ENCODE measurements at places on chromosomes 16 and 17.

DNA sequence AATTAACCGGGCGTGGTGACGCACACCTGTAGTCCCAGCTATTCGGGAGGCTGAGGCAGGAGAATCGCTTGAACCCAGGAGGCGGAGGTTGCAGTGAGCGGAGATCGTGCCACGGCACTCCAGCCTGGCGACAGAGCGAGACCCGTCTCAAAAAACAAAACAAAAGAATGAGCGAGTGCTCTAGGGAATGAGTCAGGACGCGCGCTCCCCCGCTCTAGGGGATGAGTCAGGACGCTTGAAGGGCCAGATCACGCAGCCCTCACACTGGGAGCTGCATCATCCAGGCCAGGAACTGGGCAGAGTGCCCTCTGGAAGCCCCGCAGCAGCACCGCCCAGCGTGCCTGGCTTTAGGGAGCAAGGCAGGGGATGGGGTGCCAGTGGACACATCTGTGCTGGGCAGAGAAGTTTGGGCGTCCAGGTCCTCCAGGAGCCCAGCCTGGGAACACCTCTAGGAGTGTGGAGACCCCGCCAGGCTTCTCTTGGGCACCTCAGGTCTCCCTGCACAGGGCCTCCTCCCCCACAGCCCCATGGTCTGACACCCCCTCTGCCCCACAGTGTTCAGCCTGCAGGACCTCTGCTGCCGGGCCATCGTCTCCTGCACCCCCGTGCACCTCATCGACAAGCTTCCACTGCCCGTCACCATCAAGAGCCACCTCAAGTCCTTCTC lies 3.9 kb upstream of the WFIKKN1 start:
- DNase-seq: no peak

DNA sequence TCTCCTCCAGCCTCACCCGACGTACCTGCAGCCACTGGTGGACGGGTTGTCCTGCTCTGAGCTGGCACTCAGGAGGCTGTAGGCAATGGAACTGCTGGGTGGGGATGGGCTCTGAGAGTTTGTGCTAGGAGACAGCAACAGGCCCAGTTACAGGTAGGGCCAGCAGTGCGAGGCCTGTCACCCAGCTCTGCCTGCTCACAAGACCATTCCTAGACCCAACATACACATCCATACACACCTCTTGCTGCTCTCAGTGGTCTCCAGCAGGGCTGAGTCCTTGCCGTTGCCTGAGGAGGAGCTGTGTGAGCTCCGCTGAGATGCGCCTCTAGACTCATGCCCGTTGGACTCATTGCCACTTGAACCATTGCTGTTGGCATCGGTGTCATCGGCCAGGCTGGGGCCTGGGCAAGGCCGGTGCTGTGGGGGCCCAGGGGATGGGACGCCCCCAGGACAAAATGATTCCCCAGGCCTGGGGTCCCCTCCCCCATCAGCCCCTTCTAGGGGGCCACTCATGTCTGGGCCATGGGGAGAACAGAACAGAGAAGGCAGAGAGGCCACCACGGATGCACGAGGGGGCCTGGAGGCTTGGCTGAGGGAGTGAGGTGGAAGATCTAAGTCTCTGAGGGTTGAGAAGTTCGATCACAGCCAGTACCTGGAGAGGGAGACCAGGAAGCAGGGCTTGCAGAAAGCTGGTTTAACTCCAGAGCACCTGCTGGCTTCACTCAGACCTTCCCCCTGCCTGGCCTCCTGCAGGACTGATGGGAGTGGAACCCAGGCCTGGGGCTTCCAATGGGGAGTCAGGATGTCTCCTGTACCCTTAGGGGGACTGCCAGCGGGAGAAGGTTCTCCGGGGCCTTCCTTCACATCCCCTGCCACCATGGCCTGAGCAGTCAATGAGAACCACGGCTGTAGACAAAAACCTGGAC lies 1.7 kb downstream of the PER1 start:
- DNase-seq: no peak

DNA sequence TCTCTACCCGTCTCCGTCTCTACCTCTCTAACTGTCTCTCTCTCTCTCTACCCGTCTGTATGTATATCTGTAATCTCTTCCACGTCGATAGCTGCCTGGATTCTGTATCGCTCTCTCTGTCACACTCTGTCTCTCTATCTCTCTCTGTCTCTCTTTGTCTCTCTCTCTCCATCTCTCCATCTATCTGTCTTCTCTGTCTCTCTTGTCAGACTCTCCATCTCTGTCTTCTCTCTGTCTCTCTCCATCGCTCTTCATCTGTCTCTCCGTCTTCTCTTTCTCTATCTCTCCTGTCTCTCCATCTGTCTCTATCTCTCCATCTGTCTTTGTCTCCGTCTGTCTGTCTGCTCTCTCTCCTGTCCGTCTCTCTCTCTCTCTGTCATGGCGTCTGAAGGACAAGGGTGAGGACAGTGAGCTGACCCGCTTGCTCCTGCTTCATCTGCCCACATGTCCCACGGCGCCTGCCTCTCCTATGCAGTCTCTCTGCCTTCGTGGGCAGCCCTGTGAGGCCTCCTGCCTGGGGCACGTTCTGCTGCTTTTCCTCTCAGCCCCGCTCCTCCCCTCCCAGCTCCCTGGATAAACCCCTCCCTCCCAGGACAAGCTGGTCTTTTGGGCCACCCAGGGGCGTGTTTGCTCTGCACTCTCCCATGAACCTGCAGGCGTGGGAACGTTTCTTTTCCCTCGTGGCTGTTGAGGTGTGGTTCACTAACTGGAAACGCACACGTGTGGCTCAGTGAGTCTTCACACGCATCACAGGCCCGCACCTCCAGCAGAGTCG lies 18.9 kb downstream of the ACSF3 start:
- no peak for DNase-seq

GRCh38 chr16:73311857-73312723 lies 264.2 kb upstream of the ZFHX3 start:
- no peak for DNase-seq

GRCh38 chr17:48012151-48012520 lies 25.5 kb downstream of the COPZ2 start:
- DNase-seq: peak; percentile 53

DNA sequence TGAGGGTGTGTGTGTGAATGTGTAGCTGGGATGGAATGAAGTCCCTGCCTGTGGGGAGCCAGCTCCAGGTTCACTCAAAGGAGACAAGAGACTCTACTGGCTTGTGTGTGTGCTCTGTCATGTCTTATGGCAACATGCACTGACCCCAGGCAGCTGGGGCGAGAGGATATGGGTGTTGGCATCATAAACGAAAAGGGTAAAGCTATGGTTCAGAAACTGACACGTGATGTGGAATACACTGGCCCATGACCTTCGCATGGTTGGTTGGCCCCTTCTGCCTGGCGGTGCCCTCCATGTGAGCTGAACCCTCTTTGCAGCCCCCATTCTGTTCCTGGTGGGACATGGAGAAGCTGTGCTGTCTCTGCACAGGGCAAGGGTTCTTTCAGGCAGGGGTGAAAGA lies 21.9 kb downstream of the ZNF750 start:
- no peak for DNase-seq

GRCh38 chr17:66411520-66411919 lies 109.1 kb downstream of the PRKCA start:
- no peak for DNase-seq

DNA sequence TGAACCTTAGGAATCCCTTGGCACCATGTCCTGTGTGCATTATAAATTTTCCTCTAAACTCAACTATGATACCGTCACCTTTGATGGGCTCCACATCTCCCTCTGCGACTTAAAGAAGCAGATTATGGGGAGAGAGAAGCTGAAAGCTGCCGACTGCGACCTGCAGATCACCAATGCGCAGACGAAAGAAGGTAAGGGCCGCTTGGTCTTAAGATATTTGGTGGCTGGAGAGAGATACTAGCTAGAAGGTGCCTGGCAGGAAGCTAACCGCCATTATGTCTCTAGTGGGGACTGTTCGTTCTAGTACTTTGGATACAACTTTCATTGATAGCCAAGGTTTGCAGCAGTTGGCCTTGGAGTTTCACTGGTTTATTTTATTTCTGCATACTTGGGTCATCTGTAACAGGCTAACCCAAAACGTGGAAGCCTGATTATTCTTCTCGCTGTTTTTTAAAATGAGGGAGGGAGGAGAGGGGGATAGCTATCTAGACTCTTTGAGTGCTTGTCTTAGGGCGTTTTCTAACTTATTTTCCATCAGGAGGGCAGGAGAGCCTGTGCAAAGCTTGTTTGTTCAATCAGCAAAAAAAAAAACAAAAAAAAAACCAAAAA lies 1.3 kb downstream of the RBBP6 start:
- DNase-seq: peak; percentile 52
